ENCODE measurements at places on chromosomes 11 and 22.
A peak's percentile ranks its signal among the peaks of the same experiment; 100 is the strongest.

DNA sequence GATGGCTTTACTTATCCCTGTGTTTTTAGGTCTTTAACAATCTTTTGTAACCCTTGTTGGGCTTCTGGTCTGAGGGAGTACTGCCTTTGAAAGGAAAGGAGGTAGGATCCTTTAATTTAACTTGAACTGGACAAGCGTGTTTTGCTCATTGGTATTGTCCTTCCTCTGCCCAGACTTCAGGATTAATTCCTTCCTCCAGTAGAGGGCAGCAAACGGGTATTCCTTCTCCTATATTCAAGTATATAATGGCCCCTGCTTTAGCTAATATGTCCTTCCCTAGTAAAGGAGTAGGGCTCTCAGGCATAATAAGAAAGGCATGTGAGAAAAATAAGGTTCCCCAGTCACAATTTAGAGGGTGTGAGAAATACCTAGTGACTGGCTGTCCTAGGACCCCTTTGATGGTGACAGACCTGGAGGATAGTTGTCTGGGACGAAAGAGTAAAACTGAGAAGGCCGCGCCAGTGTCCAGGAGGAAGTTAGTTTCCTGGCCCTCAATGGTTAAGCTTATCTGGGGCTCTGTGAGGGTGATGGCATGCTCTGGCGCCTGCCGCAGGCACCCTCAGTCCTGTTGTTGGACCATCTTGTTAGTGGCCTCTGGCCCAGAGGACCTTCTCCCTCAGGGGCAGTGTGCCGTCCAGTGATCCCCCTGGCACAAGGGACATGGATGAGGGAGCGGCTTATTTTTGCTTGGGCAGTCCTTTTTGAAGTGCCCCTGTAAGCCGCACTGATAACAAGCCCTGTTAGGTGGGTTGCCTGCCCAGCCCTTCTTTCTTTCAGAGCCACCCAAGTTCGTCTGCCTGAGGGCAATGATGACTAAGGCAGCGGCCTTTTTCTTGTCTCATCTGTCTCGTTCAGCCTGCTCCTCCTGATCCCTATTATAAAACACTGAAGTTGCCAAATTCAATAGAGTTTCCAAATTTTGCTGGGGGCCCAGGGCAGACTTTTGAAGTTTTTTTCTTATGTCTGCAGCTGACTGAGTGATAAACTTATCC, 51.8 kb downstream of the C11orf71 start:
- peak; percentile 43 for DNase-seq

DNA sequence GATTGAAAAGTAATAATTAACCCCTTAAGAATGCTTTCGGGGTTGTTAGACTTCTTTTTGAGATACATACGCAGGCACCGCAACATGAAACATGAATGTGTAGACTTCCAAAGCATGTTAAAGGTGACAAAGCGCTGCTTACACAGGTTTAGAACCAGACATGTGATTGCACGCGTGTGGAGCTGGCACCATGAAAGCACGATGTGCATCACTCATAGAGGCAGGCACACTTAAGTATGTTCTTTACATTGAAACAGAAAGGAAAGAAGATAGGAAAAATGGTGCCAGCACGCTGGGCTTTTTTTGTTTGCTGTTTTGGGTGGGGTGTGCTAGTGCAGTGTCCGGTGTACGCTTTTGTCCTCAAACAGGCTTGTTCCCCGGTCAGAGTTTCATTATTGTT, 83.6 kb upstream of the PPARA start:
- no peak for DNase-seq

- DNase-seq: no peak
Measured at GRCh38 chr22:49770547-49771265, 57.0 kb downstream of the BRD1 start.

GRCh38 chr22:36213586-36213985, 12.0 kb upstream of the APOL4 start:
- no peak for DNase-seq

- DNase-seq: no peak
Measured at GRCh38 chr11:124669193-124669592, 4.3 kb downstream of the SIAE start.

DNA sequence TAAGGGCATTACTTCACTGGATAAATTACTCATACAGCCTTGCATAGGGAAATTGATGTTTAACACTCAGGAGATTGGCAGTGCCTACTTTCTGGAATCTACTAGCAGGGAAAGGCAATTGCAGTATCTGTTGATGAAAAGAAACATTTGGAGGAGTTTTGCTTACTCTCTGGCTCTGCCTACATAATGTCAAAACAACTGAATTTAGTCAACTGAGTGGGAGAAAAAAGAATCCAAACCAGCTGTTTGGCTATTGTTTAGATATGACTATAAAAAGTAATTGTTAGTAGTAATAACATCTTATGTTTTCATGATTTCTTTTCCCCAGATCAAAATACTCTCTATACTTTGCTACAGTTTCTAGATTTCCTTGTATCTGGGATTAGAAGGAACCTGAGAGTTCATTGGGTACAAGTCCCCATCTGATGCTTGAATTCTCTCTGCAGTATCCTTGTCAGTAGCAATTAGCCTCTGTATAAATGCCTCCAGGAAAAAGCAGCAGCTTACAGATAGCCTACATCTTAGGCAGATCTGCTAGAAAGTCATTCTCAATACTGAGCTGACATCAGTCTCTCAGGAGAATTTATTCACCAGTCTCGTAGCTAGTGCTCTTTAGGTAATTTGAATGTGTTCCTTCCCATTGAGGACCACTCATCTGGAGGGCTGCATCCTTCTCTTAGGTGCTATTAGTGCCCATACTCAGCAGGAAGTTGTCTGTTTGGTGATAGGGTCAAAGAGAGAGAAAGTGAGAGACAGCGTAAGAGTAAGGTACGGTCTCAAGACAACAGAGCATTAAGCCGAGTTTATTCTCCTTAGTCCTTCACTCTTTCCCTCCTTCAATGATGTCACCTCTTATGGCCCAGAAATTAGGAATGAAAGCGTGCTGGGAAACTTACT, 185.9 kb upstream of the CCDC90B start:
- DNase-seq: no peak

Measured in smooth muscle cell of the brain vasculature (primary cell).